Activated T-helper 1 cell treated with Interleukin-2 at 50 U/mL for 16 hours (primary cell): ENCODE measurements at places on chromosomes 3 and 15.

DNA sequence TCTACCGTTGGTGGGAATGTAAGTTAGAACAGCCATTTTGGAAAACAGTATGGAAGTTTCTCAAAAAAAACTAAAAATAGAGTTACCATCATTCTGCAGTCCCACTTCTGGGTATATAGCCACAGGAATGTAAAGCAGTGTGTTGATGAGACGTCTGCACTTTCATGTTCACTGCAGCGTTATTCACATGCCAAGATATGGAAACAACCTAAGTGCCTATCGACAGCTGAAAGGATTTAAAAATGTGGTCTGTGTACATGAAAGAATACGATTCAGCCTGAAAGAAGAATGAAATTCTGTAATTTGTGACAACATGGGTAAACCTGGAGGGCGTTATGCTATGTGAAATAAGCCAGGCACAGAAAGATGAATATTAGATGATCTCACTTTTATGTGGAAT lies 157.7 kb downstream of the THSD4 start:
- DNase-seq, result no peak

GRCh38 chr15:85752124-85752475 lies 42.6 kb downstream of the KLHL25 start:
- no peak for DNase-seq

GRCh38 chr3:73727117-73727821 lies 102.5 kb upstream of the PDZRN3 start:
- no peak for DNase-seq

DNA sequence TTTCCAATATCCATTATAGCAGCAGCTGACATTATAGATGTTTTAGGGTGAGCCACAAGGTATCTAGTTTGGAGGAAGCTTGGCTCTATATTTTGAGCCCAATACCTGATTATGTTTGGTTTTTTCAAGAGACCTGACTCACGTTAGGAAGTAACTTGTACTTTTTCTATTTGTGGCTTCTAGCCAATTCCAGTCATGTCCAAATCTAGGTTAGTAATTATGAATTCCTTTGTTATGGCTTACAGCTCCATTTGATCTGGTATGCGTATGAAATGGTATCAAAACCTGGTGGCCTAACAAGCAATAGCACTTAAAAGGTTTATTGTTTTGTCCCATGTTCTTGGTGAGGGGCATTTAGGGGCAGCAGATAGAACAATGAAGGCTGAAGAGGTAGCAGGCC lies 115.9 kb downstream of the TOP2B start:
- no peak for DNase-seq

- DNase-seq, result no peak
Observed at GRCh38 chr3:123339302-123339701, 109.6 kb downstream of the ADCY5 start.
